ENCODE measurements at places on chromosomes 3 and 15.

- no peak for DNase-seq
These were observed 74.9 kb downstream of the DAPK2 start for GRCh38 chr15:63971427-63971805.

DNA sequence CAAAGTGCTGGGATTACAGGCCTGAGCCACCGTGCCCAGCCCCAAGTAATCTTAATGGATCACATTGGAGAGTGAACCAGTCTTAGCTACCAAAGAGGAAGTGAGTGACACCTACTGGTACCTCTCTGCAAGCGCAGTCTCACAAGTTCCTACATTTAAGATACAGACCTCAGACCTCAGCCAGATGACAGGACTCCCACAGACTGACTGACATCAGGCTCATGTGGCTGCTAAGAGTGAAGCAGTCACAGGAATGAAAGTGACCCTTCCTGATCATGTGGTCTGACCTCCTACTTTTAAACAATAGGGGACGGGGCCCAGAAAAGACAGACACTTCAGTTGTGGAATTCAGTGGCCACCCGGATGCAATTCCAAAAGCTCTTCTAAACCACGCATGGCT lies 36.3 kb upstream of the GNB5 start:
- DNase-seq, result peak; percentile 7

DNA sequence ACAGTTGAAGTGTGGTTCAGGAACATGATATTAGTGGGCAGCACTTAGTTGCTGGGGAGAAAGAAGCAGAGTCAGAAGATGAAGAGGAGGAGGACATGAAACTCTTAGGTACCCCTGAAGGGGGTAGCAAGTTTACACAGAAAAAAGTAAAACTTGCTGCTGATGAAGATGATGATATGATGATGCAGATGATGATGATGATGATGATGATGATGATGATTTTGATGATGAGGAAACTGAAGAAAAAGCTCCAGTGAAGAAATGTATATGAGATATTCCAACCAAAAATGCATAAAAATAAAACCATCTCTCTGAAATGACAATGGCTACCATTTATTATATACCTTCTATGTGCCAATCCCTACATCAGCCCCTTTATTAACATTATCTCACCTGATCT lies 39.9 kb upstream of the SOX14 start:
- DNase-seq, result no peak

DNA sequence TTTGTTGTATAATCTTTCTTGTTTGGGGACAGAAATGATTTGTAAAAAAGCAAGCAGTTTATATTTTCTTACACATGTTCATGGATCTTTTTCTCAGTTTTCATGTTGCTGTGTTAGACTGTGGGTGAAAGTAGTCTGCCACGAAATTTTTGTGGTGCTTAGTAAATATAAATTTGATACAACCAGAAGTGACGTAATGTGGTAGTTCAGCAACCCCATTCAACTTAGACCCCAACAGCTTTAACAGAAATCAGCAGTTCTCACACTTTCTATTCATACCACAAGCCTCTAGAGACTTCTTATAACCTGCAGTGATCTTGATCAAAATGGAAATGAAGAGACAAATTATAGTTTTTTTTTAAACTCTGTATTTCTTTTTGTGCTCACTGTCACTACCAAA lies 120.2 kb upstream of the IGSF10 start:
- no peak for DNase-seq

DNA sequence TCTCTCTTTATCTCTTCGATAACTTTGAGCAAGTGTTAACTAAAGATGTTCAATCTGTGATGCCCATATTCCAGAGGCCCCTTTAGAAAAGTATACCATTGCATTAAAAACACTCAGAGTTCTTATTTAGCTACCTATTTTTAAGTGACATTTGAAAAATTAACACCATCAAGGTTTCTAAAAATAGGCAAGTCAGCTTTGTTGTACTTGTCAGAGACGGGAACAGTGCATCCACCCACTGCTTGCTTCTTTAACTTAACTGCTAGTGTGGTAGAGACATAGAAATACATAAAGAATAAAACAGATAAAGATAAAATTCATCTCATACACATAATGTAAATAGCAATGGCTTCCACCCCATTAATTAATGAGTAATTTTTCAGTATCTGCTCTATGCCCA lies 66.0 kb downstream of the IGSF11 start:
- DNase-seq, result no peak

DNA sequence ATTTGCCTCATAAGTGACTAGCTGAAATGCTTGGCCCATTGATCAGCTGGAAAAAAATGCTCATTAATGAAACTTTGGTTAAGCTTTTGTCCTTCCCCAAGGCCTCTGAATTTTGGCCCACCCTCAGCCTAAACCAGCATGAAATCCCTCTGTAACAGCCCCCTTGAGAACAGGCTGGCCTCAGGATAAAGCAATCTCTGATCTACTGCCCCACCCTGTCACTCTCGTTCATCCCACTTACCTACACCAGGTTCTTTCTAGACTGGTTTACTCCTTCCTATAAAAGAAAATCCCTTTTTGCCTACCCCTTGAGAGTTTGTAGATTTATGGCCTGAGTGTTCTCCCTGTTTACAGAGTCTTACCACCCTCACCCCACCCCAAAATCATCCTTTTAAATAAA lies 3.4 kb upstream of the AEN start:
- no peak for DNase-seq

DNA sequence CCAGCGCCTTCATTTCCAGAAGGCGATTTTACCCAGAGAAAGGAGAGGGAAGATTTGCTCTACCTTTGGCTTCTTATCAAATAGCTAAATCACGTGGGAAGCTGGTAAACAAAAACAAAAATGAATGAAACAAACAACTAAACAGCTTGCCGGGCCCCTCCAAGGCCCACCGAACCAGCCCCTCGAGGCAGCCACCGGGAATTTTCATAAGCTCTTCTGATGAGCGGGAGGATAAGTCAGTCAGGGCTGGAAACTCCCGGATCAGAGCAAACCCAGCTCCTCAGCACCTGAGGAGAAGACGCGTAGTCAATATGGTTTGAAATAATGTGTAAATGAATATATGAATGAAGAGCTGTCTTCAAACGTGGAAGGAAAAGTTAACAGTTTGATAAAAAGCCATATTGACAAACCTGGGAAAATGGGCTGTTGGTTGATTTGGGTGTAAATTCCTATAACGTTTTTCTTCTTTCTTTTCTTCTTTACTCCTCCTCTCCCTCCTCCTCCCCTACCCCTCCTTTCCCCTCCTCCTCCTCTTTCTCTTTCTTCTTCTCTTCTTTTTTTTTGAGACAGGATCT lies 10.7 kb downstream of the RPLP1 start:
- DNase-seq, result no peak

DNA sequence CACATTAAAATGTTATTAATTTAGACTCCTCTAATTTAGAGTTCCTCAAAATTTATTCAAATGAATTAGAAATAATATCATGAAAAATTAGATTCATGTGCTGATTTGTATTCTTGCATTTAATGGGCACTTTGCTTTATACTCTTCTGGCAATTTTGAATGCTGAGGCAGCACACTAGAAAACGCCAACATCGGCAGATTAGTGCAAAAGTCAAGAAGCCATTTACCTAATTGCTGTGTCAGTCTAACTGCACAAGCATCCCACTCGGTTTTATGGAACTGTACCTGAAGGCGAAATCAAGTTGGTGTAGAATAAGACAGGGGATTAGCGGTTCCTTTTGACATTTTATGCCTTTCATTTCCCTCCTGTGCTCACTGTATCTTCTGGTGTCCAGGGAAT lies 382.0 kb downstream of the ROBO2 start:
- no peak for DNase-seq

DNA sequence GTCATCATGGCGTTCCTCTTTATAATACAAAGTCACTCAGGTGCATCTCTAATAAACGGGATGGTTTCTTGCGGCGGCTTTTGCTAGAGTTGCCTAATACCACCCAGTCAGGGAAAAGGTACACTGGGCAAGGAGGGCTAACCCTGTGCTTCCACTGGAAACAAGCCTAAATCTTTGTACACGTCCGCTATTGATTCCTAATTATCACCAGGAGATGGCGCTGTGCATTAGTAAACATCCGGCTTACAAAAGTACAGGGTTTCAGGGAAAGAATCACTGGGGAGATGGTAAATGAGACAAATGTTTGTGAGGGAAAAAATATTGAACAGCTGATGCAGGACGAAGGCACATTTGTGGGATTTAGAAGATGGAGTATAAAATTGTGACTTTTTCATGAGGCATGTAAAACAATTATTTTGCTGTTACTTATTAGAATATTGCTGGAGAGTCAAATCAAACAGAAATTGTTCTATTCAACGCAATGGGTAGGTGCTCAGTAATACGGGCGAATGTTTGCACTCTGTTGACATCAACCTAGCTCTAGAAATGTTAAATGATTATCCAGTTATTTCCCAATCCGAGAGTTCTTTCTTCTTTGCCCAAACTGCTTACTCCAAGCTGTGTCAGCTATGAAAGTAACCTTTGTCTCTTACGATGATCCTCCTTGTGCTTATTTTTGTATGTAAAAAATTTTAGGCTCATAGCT lies 50.6 kb downstream of the GMNC start:
- no peak for DNase-seq

GRCh38 chr15:84749111-84749991 lies 959 bp downstream of the ZNF592 start:
- no peak for DNase-seq

DNA sequence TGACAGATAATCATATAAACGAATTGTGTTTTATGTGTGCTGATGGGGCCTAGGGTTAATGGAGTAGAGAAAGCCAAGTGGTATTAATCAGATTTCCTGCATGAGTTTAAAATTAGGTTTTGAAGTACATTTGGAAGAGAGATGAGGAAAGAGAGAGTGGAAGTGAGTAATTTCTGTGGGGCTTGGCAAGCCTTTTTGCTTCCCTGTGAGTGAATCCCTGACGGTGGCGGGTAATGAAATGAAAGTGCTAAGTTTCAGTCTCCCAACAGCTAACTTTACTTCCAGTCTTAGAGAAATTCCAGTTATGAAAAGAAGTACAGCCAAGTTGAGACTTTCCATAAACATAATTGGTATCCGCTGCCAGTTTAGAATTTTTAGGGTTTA lies 139.4 kb downstream of the BBX start:
- DNase-seq, result no peak

DNA sequence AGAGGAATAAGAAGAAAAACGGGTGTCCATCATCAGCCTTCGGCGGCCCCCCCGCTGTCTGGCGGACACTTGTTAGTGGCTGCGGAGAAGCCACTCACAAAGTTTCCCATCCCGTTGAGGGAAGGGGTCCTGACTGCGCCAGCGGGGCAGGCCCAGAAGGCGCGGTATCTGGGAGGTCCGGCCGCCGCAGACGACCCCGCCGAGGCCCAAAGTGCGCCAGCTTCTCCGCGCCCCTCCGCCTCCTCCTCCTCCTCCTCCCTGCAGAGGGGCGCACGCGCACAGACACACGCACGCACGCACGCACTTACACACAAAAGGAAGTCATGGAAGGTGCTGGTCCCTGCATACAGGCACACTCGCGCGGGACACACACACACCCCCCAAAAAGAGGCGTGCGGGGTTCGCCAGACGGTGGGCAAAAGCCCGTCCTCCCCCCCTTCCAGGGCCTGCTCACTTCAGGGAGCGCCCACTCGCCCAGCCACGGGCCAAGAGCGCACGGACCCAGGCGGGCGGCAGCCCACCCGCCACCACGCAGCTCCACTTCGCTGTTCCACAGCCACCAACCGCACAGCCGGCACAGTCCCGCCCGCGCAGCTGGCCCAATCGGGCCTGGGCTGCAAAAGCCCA lies 18.0 kb downstream of the ZNF148 start:
- peak; percentile 33 for DNase-seq

GRCh38 chr3:72176537-72177041 lies 391.6 kb upstream of the PROK2 start:
- DNase-seq, result no peak

- no peak for DNase-seq
These were observed 15.2 kb upstream of the EID1 start for GRCh38 chr15:48862705-48863104.

DNA sequence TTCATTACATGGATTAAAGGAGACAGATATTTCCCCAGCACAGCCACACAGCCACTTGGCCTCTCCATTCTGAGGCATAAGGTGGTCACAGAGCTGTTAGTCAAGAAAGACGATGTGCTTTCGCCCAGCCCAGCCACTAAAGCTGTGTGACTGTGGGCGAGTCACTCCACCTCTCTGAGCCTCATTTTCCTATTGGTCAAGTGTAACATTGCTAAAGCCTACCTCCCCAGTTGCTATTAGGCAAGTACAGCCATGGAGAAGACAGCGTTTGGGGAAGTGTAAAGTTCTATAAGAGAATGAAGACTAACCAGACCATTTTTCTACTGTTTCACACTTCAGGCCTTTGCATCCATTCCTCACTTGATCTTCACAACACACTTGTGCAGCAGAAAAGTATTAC lies 24.1 kb downstream of the TMEM40 start:
- no peak for DNase-seq

DNA sequence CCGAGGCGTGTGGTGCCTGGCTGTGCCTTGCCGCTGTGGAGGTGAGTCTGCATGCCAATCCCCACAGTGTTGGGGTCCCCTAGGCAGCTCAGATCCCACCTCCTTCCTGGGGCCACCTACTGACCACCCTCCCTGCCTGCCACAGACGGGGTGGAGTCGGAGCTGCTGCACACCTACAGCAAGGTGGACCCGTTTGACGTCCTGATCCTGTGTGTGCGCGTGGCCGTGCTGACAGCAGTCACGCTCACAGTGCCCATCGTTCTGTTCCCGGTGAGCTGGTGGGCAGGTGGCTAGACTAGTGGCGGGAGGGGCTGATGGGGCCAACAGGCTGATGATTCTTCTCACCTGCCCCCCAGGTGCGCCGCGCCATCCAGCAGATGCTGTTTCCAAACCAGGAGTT lies 13.4 kb downstream of the SLC38A3 start:
- no peak for DNase-seq

DNA sequence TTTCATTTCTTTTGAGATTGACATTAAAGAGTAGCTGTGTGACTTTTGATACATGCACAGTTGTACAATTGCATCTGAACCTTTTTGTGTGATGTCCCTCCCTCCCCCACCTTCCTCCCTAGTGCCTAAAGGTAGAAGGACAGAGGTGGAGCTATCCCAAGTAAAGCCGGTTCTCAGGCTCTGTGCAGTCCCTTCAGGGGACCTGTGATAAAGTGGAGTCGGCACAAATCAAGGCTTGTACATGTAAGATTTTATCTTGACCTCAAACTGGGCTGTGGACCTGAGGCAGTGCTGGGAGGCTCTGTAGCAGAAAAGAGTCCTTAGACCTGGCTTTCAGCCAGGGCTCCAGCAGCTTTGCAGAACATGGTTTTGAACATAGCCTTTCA lies 55.5 kb upstream of the CMTM7 start:
- DNase-seq, result no peak

GRCh38 chr3:153338487-153338886 lies 176.5 kb downstream of the RAP2B start:
- no peak for DNase-seq

- DNase-seq, result no peak
These were observed 131.2 kb downstream of the CD47 start for GRCh38 chr3:107959550-107960154.

Measured in NCI-H1092 (cell line).